CD4-positive, alpha-beta T cell treated with Interleukin-10 for 1 hour (primary cell): ENCODE measurements at places on chromosomes 2 and 18.

DNA sequence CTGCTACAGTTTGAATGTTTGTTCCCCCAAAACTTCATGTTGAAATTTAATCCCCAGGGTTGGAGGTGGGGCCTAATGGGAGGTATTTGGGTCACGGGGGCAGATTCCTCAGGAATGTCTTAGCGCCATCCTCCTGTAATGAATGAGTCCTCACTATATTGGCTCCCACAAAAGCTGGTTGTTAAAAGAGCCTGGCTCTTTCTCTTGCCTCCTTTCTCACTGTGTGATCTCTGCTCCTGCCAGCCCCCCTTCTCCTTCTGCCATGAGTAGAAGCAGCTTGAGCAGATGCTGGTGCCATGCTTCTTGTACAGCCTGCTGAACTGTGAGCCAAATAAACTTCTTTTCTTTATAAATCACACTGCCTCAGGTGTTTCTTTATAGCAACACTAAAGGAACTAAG, 721.0 kb upstream of the PKDCC start:
- no peak for DNase-seq

DNA sequence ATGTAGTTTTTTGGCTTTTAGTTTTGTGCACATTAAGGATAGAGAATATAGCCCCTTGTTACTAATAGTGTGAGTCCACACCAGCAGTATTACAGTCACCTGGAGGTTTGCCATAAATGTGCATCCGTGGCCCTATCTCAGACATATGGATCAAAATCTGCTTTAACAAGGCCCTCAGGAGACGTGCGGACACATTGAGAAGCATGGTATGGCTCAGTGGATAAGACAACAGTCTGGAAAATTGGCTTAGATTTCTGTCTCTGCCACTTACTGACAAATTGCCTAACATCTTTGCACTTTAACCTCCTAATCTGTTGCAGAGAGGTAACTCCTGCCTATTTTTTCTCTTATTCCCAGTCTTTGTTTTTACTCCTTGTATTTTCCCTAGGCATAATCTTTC, 307.2 kb upstream of the DLGAP1 start:
- DNase-seq: no peak

- no peak for DNase-seq
These were observed 74.6 kb downstream of the CCDC88A start for GRCh38 chr2:55345064-55345463.

DNA sequence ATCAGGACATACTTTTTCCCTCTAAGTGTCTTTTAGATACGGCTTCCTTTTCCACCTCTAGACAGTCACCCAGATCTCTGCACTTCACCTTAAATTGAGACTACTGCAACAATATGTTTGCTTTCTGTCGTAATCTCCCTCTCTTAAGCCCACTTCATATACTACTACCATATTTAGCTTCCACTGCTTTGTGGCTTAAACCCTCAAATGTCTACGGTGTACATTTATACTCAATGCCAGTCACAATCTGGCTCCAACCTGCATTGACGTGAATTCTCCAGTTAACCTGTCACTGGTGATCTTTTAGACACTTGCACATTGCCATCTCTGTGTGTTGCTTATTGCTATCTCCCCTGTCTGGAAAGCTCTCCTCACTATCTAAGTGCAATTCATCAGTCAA, 56.4 kb downstream of the ICOS start:
- no peak for DNase-seq

- DNase-seq: no peak
These were observed 208.1 kb upstream of the RND3 start for GRCh38 chr2:150695451-150696135.

DNA sequence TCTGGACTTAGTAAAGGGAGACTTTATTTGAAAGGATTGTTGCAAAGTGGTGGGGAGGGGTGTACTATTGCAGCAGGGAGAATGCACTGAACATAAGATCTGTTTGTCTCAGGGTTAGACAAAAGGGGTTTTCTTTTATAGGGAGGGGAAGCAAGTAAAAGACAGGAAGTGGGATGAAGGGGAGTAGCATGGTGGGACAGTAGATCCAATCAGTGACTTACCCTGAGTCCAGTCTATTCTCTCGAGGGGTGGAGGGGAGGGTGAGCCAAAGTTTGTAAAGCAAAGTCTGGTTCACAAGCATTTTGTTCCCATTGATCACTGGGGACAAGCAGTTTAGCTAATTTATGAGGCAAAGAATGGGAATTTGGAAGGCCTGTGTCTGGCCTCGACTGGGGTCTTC, 35.0 kb upstream of the CYP27C1 start:
- no peak for DNase-seq

- DNase-seq: no peak
These were observed 1.1 kb downstream of the GRP start for GRCh38 chr18:59220784-59221765.

DNA sequence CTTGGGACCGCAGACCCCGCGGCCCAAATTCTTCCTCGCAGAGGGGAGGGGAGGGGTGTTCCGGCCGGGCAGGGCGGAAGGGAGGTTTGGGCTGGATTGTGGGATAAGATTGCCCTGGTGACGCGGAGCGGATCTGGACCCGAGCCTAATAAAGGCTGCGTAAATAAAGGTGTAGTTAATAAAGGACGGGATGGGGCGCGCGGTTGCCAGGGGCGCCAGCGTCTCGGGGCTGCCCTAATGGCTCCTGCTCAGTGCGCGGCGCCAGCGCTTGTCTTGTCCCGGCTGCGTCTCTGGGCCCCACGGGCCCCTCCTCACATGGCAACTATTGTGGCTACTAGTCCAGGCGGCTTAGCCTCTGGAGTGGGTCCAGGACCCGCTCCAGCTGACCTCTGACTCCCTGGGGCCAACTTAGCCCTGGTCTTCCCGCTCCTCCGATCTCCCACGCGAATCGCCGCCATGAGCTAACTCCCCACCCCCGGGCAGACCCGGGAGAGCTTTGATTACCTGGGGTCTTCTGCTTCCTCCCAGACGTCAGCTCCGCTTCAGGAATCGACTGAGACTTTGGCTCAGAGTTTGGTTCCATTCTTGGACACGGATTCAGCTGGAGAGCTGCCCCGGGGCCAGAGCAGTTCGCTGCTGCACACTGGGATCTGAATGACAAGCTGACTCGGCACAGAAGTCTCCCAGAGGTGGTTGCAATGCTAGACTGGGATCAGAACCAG, 36.5 kb downstream of the SLC25A52 start:
- no peak for DNase-seq

GRCh38 chr2:134917360-134917865, 1.2 kb upstream of the CCNT2 start:
- DNase-seq: peak; percentile 24

DNA sequence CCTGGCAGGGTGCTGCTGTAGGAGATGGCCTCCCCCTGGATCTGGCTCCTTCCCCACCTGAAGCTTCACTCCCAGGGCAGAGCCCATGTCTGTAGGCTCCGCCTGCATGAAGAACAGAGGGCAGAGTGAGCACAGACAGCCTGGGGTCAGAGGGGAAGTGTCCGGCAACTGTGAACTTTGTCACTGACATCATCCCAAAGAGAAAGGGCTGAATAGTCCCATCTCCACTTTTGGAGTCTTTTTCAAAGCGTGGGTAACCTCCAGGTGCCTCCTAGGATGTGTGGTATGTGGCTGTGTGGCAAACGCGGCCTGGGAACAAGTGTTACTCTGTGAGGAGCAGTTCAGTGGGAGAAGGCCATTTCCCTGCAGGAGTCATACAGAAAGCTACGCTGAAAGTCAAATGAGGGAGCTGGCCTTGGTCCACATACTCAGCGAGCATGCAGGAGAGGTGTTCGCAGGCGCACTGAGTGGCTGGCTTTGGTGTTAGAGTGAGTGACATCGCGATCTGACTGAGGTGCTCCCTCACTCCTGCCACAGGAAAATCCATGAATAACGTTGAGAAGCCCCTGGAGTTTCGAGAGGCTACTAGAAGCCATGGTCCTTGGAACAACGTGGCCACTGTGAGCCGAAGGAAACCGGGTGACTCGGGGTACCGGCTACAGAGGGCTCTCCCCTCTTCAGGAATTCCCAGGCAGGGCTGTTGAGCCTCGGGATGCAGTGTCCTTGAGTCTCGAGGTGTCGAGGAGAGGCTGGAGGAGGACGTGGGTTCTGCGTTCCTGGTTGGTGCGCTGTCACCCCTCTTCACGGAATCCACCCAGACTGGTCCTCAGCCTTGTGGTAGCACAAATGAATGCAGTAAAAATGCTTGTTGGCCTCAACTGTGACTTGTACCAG, 54.7 kb downstream of the CABLES1 start:
- DNase-seq: no peak

DNA sequence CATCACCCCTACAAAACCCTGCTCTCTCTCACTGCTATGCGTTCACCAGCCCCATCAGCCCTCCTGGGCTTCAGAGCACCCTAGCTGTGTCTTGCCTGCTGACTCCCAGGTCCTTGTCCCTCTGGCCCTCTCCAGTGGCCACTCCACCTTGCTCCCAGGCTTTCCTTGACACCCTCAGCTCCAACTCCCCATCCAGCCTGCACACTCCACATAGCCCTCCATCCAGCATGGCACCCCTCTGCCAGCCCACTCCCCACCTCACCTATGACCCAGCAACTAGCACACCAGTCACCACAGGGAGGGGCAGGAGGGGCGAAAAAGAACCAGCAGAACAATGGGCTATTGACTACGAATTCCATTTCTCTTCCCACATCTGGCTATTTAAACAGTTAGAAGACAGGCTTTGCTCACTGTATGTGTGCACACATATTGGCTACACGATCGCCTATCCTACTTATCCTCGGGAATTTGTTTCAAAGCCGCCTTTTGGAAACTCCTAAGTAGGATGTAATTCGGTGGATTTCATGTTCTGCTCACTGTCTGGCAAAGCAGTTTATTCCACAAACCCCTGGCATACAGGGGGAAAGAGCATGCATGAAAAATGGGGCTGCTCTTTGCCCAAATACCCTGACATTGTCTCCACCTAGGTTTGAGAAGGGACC, 195.3 kb downstream of the SMAD2 start:
- no peak for DNase-seq

DNA sequence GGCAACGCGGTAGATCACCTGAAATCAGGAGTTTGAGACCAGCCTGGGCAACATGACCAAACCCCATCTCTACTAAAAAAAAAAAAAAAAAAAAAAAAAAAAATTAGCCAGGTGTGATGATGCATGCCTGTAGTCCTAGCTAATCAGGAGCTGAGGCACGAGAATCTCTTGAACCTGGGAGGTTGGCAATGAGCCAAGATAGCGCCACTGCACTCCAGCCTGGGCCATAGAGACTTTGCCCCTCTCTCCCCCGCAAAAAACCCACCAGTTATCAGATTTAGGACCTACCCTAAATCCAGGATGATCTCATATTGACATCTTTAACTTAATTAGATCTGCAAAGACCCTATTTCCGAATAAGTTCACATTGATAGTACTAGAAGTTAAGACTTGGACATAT, 29.2 kb upstream of the LDAH start:
- no peak for DNase-seq

- DNase-seq: no peak
These were observed 217.2 kb downstream of the LDLRAD4 start for GRCh38 chr18:13435586-13436333.

DNA sequence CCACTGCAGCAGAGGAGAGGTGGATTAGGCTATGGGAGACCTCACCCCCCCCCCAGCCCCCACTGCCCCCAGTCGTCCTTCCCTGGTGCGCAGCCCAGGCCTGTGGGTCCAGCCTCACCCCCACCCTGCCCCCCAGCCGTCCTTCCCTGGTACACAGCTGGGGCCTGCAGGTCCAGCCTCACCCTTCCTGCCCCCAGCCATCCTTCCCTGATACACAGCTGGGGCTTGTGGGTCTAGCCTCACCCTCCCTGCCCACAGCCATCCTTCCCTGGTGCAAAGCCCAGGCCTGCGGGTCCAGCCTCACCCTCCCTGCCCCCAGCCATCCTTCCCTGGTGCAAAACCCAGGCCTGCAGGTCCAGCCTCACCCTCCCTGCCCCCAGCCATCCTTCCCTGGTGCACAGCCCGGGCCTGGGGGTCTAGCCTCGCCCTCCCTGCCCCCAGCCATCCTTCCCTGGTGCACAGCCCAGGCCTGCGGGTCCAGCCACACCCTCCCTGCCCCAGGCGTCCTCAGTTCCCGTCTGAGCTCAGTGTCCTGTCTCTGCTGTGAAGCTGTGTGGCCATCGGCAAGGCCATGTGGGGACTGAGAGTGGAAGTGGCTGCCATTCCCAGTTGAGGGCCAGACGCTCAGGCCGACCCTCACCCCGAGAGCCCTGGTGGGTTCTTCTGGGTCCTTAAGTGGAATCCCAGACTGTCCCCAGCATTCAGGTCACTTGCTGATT, 86.8 kb upstream of the SNTG2 start:
- no peak for DNase-seq

DNA sequence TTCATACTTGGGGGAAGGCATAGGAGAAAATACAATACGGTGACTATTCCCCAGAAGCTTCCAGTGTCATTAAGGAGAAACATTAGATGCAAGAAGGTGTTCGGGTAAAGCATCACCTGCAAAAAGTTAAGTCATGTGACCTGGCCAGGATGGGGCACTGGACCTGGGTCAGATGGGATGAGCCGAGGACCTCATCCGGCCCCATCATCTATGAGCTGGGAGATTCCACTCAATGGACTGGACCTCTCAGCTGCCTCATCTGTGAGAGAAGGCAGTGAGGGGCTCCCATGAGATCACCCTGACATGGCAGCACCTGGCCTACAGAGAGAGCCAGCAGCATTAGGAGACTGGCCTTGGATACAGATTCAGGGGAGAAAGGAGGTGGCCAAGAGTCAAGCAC, 111.4 kb upstream of the TEX51 start:
- DNase-seq: no peak

GRCh38 chr2:155080373-155080772, 381.9 kb downstream of the KCNJ3 start:
- no peak for DNase-seq
